Osteocyte (in vitro differentiated cells): ENCODE measurements at places on chromosomes 5 and 9. TPM values are rescaled to one million over a fixed set of nuclear protein-coding genes. Genes with fewer than 3 reads are reported as not detected.

- DNase-seq = no peak
Measured at GRCh38 chr5:68285851-68286611, 70.5 kb downstream of the PIK3R1 start.

GRCh38 chr9:135252980-135253304 is 165.5 kb downstream of the OLFM1 start:
- DNase-seq = no peak

GRCh38 chr5:59765446-59765845 is 128.1 kb downstream of the PDE4D start:
- no peak for DNase-seq

DNA sequence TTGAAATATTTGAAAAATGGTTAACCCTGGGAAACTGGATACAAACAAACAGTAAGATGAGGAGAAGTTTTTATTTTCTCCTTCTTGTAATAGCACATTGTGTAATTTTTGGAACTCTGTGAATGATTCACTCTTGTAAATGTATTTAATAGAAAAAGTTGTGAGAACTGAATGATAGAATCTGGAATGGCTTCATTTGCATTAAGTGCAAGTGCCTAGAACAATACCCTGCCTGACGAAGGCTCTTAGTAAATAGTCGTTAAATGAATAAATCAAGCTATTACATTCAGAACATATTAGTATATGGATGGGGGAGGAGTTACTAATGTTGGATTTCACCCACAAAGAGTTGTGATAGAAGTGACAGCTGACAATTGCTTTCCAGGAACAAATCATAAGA is 442.5 kb downstream of the EFNA5 start:
- no peak for DNase-seq

- no peak for DNase-seq
Measured at GRCh38 chr5:146794326-146795029, 84.1 kb downstream of the PPP2R2B start.

- DNase-seq = no peak
Measured at GRCh38 chr9:129568560-129569501, 52.1 kb downstream of the C9orf50 start.

GRCh38 chr5:35672995-35673394 is 55.3 kb downstream of the SPEF2 start:
- DNase-seq = no peak

DNA sequence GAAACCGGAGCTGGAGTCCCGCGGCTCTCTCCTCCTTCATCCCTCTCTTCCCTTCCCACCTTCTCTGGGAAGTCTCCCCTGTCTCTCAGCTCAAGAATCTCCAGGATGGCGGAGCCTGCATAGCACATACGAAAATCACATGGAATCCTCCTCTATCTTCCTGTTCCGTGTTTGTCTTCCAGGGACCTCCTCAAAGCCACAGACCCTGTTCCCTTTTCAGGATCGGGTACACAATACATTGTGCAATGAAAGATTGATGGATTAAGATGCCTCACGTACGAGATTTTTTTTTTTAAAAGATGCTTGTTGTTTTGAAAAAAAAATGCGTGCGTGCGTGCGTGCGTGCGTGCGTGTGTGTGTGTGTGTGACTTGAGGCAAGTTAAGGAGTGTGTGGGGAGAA is 46.6 kb upstream of the OLFM1 start:
- peak; percentile 56 for DNase-seq

- DNase-seq = no peak
Measured at GRCh38 chr5:83914199-83914598, 193.5 kb upstream of the HAPLN1 start.

- DNase-seq = no peak
Measured at GRCh38 chr5:56323505-56323904, 90.4 kb upstream of the ANKRD55 start.

DNA sequence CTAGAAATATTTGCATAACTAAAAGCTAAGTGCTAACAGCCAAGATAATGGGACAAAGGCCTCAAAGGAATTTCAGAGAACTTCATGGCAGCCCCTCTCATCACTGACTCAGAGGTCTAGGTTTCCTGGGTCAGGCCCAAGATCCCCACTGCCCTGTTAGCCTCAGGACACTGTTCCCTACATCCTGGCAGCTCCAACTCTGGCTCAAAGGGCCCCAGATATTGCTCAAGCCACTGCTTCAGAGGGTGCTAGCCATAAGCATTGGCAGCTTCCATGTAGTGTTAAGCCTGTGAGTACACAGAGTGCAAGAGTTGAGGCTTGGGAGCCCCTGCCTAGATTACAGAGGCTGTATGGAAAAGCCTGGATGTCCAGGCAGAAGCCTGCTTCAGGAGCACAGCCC is 998.1 kb downstream of the TLE1 start:
- DNase-seq = no peak

- no peak for DNase-seq
Measured at GRCh38 chr5:39541920-39542319, 117.1 kb upstream of the DAB2 start.

DNA sequence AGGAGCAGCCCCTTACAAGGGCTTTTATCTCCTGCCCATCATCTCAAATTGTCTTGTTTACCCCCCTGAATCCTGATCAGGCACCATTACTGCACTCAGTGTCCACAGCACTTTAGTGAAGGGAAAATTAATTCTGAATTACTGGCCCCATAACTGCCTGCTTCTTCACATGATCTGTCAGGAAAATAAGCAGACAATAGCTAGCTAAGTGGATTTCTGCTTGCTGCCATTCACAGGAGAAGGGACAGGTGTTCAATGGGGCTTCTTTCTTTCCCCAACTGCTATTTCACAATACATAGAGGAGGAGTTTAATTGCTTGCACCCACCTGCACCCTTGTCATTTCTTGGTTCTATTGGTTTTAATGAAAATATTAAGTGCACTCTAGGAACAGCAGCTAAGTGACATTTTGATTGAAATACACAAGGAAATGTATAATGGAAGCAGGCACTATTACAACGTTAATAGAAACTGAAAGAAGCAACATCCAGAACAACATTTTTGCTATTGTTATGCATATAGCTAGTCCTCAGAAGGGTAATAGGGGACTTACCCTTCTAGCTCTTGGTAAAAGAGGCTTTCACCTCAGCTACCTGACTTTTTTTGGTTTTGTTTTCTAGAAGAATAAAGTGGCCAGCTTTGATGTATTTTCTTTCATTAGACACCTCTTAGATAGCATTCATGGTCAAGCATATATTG is 599.3 kb upstream of the TLE4 start:
- DNase-seq = no peak

- DNase-seq = no peak
Measured at GRCh38 chr9:726005-726404, 115.5 kb upstream of the DMRT1 start.

GRCh38 chr9:104923289-104923688 is 4.7 kb downstream of the ABCA1 start:
- no peak for DNase-seq

DNA sequence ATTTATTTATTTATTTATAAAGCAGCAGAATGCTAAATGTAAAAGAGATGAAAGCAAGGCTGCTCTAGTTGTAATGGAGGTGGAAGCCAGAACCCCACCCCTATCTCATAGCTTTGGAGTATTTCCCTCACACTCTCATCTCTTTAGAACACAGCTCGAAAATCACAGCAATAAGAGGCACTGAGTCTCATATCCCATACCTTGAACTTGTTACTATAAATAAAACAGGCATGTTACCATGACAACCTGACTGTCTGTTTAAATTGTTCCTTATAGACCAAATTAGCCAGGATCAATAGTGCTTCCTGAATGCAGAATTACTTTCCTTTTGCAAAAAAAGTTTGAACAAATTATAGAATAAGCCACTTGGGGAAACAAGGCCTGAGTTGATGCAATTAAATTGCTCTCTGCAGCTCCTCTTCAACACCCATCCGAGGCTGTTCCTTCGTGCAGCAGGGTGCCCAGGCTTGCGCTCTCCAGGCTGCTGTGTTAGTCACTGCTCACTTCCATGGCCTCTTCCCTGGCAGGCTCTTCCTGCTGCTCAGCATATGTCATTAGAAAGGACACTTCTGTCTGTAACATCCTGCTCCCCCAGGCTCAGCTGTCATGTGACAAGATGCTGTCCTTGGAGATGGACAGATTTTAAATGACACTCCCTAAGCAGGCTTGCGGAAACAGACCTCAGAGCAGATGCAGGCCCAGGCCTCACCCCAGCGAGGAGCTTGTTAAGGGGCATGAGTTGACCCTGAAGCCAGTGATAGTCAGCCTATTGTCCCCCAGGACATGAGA is 120.2 kb downstream of the CARTPT start:
- no peak for DNase-seq

GRCh38 chr9:104858271-104858670 is 69.7 kb downstream of the ABCA1 start:
- no peak for DNase-seq

GRCh38 chr5:533243-533954 is 9.2 kb upstream of the SLC9A3 start:
- no peak for DNase-seq

- peak; percentile 85 for DNase-seq
Measured at GRCh38 chr5:129459777-129460671, at the start of gene ADAMTS19. ADAMTS19 (plus strand) TSS chr5:129460298; CDS start chr5:129460392, 94 bp downstream.

GRCh38 chr5:71569748-71570509 is 17.2 kb upstream of the MCCC2 start:
- no peak for DNase-seq

DNA sequence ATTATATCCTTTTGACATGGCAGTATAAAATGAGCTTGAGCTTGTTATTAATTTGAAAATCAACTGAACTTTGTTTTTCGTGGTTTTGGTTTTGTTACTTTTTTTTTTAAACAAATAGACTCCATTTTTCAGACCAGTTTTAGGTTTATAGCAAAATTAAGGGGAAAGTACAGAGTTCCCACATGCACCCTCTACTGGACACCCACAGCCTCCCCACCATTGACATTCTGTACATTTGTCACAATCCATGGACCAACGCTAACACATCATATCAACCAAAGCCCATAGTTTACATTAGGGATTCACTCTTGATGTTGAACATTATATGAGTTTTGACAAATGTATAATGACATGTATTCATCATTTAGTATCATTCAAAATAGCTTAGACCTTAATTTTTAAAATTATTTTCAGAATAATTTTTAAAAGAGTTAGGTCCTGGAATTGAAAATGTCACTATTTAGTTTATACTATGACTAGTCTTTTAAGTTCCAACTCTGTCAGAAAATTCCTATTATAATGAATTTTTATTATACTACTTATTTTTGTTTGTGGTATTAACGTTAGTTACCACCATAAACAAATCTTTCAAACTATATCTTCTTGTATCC is 35.3 kb upstream of the JMY start:
- DNase-seq = no peak

DNA sequence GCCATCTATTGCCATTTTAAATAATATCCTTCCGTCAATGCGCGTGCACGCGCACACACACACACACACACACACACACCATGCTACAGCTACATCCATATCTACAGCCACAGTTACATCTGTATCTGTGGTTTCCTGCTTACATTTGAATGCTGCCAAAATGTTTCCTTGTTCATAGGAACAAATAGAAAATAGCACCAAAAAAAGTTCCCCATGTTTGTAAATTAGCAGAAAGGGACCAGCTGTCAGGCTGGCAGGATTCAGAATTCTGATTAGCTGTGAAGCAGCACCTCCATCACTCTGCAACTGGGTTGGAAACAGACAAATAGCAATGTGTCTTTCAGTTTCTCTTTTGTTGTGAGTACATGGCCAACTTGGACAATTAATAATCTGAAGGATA is 601.5 kb downstream of the IRX1 start:
- no peak for DNase-seq

DNA sequence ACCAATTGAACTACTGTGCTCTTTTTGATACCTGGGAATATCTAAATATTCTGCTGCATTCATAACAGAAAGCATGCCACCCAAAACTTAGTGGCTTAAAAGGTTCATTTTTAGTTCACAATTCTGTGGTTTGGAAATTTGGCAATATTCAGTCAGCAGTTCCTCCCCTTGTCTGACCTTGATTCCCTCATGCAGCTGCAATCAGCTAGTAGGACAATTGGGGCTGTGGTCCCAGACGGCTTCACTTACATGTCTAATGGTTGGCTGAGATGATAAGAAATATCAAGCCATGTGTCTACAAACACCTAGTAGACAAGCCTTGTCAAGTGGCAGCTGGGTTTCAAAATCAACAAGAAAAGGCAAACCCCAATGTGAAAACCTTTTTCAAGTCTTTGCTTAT is 51.3 kb downstream of the ANXA1 start:
- no peak for DNase-seq

- DNase-seq = no peak
Measured at GRCh38 chr5:38532165-38532669, 24.2 kb downstream of the LIFR start.

DNA sequence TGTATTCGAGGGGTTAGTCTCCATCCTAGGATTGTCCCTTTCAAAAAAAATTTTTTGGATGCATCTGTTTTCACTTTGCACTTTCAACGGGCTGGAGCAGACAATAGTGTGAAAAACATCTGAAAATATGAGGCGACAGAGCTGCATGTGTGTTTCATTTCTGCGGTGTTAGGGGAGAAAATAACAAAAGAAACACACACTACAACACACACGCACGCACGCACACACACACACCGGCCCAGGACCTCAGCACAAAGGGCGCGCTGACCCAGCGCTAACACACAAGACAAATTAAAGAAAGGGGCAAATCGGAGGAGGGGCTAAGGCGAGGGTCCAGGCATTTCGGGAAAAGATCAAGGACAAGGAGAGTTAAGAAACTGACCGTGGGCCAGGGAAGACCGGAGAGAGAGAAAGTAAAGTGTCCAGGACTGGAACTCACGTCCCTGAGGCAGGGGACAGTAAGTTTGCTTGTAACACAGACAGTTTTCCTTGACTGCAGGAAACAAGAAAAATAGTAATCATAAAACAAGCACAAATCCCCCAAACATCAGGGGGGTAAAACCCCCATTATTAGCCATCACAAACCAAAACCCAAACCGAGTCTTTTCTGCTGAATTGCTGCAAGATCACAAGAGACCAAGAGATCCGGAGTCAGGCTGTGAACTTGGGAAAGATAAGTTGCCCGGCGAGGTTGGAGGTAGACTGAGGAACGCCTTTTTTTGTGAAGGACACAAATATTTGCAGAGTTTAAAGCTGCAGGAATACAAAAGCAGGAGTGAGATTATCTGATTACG is 302.1 kb downstream of the PARP8 start:
- no peak for DNase-seq

- no peak for DNase-seq
Measured at GRCh38 chr9:35552376-35552775, 52.7 kb upstream of the TESK1 start.

The ANKRD31 gene
- 0.13 and 0.18 TPM in 2 replicates for total RNA-seq

The F2R gene
- total RNA-seq = 108 and 113 TPM in 2 replicates

The PITX1 gene
- total RNA-seq = 0.13 TPM in 1 of 2 replicates, not detected in the other

The SPAAR gene
- 0.56 TPM in 1 of 2 replicates, not detected in the other for total RNA-seq

The KIAA0825 gene
- 5.0 and 5.6 TPM in 2 replicates for total RNA-seq

The CCDC192 gene
- not detected in 2 replicates for total RNA-seq

The CAVIN4 gene
- 1.1 and 1.6 TPM in 2 replicates for total RNA-seq

The GARIN3 gene
- total RNA-seq = not detected in 2 replicates

The SEMA6A gene
- 2.3 and 2.6 TPM in 2 replicates for total RNA-seq

The KCNMB1 gene
- total RNA-seq = 3.3 and 3.5 TPM in 2 replicates

The FAM151B gene
- 4.9 and 5.9 TPM in 2 replicates for total RNA-seq

The NDUFB6 gene
- 47.6 and 49.8 TPM in 2 replicates for total RNA-seq

The CRB2 gene
- not detected in 2 replicates for total RNA-seq

The SERF1A gene
- 11.9 and 16.7 TPM in 2 replicates for total RNA-seq

The MYMK gene
- total RNA-seq = not detected in 2 replicates
